Pancreas (tissue), 10 donors: ENCODE measurements at places on chromosomes 7 and 10. TPM values are rescaled to one million over a fixed set of nuclear protein-coding genes. Genes with fewer than 3 reads are reported as not detected.

AGR2 gene
- total RNA-seq: 9.3 TPM

DNA sequence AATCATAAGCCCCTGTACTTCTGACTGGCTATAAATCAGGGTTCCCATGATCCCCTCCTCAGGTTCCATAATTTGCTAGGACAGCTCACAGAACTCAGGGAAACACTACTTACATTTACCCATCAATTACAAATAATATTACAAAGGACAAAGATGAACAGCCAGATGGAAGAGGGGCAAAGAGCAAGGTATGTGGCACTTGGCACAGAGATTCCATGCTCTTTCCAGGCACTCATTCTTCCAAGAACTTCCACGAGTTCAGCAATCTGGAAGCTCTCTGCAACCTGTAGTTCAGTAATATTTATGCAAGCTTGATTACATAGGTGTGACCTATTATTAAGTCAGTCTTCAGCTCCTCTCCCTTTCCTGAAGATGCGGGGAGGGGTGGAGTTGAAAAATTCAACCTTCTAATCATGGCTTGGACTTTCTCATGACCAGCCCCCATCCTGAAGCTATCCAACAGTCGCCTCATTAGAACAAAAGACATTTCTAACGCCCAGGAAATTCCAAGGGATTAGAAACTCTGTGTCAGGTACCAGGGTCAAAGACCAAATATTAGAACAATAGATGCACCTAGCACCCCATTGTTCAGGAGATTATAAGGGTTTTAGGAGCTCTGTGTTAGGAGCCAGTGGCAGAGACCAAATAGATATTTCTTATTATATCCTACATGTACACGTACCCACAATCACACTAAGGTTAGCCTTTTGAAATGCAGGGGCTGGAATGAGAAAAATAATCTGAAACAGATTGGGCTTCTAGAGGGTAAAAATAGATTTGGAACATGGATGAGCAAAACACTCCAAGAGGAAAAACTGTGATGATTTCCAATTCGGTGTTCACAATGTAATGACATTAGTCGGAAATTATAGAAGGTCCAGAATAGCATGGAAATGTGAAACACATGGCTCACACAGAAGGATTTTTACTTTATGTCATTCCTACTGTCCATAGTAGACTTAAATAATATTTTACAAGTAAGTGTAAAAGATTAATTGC lies 7.0 kb downstream of the ANKMY2 start:
- no peak for DNase-seq

DNA sequence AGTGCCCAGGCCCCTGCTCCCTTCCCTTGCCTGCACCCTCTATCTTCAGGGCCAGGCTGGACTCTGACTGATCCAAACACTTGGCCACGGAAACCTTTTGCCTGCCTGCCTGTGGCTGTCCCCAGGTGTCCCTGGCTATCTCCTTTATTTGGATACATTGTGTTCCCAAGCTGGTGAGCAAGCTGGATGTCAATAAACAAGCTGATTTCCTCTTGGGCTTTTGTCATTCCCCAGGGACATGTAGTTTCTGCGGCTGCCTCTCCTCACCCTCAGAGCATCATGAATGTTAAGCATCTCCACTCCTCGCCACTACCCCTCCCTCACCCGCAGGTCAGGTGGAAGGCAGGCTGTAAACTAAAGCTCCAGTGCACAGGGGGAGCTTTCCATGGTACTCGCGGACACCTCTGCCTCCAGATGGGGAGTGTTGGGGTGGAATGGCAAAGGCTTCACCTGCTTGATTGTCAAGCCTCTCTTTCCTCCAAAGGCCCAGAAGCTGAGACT lies 6.9 kb downstream of the GHRHR start:
- no peak for DNase-seq

DNA sequence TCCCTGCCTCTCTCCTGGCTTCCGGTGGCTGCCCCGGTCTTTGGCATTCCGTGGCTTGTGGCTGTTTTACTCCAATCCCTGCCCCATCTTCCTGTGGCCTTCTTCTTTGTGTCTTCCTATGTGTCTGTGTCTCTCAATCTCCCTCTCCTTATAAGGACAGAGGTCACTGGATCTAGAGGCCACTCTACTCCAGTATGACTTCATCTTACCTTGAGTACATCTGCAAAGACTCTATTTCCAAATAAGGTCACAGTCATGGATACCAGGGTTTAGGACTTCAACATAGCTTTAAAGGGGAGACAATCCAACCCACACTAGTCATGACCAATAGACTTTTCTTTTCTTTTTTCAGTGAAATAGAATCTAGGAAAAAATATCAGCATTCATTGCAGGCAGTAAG lies 153.3 kb upstream of the INSYN2A start:
- DNase-seq: no peak
